ENCODE measurements at places on chromosomes 1 and 21. TPM values are rescaled to one million over a fixed set of nuclear protein-coding genes. Genes with fewer than 3 reads are reported as not detected.

DNA sequence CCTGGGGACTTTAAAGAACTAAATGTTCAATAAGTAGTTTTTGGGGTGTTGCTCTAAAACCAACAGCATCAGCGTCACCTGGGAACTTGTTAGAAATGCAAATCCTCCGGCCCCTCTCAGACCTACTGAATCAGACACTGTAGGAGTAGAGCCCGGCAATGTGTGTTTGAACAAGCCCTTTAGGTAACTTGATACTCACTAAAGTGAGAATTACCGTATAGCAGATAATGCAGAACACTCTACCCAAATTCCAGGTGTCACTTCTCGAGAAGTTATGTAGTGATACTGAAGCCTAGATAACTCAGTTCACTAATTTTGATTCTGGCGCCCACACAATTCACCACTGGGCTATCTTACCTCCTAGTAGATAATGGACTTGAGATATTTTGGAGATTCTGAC, 3.7 kb upstream of the DPT start:
- H3K36me3 ChIP-seq = no peaks in the 10 kb centered on the region
- H3K27me3 ChIP-seq = no peaks in the 10 kb centered on the region
- H3K27ac ChIP-seq = no peak overlapping the region
- no peak for DNase-seq
- H3K4me3 ChIP-seq = no peak overlapping the region

GRCh38 chr1:6239950-6240768, 3.8 kb upstream of the HES3 start:
- no peak overlapping the region for H3K4me3 ChIP-seq
- peak; percentile 50 for DNase-seq
- no peaks in the 10 kb centered on the region for H3K4me1 ChIP-seq
- peaks cover 30% of the 10 kb centered on the region for H3K27me3 ChIP-seq

DNA sequence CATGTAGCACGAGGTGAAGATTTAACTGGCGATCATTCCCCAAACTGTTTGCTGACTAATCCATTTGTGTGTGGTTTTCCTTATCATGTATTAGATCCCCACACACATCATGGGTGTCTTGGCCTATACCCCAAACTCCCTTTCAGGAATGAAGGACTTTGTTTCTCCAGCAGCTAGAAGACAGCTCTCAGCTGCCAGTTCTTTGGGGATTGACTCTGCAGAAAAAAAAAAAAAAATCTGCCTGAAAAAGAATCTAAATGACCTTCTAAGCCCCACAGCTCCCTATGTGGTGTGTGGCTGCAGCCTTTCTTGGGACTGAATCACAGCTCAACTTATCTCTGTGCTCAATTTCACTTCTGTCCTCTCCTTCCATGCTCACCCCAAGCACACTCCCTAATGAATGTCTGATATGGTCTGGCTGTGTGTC, 256.3 kb upstream of the DUSP10 start:
- no peaks in the 10 kb centered on the region for H3K36me3 ChIP-seq
- H3K27ac ChIP-seq = no peak overlapping the region
- H3K4me1 ChIP-seq = peaks cover 22% of the 10 kb centered on the region
- H3K4me3 ChIP-seq = no peak overlapping the region

- H3K27ac ChIP-seq = no peak overlapping the region
- no peaks in the 10 kb centered on the region for H3K27me3 ChIP-seq
- no peaks in the 10 kb centered on the region for H3K36me3 ChIP-seq
- H3K4me3 ChIP-seq = no peak overlapping the region
- peaks cover 7% of the 10 kb centered on the region for H3K4me1 ChIP-seq
- DNase-seq = no peak
These were observed 503.5 kb upstream of the TMPRSS15 start for GRCh38 chr21:18907076-18907475.

DNA sequence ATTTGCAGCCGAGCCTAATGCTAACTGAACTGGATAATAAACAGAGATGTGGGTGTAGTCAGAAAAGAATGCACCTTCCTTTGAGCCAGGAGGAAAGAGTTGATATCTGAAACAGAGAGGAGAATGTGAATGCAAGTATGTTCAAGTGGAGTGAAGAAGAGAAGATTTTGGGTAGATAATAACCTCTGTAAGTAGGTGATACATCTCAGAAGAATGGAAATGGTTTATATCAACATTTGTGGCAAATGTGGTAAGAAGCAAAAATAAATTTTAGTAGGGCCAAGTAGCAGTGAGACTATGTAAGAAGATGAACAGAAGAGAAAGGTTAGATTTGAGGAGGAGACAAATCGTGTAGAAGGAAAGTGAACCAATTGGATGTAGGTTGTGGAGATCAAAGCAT, 1.7 kb upstream of the DNTTIP2 start:
- H3K27me3 ChIP-seq = no peaks in the 10 kb centered on the region
- no peak overlapping the region for H3K27ac ChIP-seq
- H3K4me1 ChIP-seq = peaks cover 27% of the 10 kb centered on the region
- no peak overlapping the region for H3K4me3 ChIP-seq
- peaks cover 38% of the 10 kb centered on the region for H3K36me3 ChIP-seq
- no peak for DNase-seq

DNA sequence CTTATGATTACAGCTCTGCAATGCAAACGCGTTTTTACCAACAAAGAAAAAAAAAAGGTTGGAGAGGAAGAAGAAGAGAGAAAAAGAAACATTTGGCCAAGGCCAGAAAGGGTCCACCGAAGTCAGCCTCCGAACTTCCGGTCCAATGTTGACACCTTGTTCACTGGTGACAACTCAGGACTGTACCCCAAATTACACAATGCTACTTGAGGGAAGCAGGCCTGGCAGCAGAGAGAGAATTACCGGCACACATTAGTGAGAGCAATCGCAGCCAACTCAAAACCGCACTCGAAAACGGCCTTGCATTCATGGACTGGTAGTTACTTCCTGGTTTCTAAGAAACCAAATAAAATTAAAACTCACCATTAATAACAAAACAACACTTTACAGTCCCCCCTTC, 652.5 kb downstream of the KIF26B start:
- DNase-seq = no peak
- H3K27me3 ChIP-seq = no peaks in the 10 kb centered on the region
- no peak overlapping the region for H3K27ac ChIP-seq

- DNase-seq = peak; percentile 59
- peaks cover 11% of the 10 kb centered on the region for H3K4me1 ChIP-seq
- no peak overlapping the region for H3K27ac ChIP-seq
These were observed 212.7 kb downstream of the ZP4 start for GRCh38 chr1:237677979-237678378.

- peaks cover 37% of the 10 kb centered on the region for H3K27me3 ChIP-seq
- no peaks in the 10 kb centered on the region for H3K4me1 ChIP-seq
- no peak for DNase-seq
- H3K27ac ChIP-seq = no peak overlapping the region
- H3K4me3 ChIP-seq = no peak overlapping the region
These were observed 193.8 kb upstream of the FOXD3 start for GRCh38 chr1:63128556-63128955.

Gene AMY1C
- not detected for total RNA-seq

Gene MAD2L2
- 46.3 TPM for total RNA-seq

Gene KRTAP13-2
- total RNA-seq = not detected

All from MCF 10A (cell line).